Activated T-cell treated with anti-CD3 and anti-CD28 coated beads for 4 hours (primary cell): ENCODE measurements at places on chromosomes 7 and 10.

- no peak for DNase-seq
Measured at GRCh38 chr10:84537447-84537931, 209.1 kb downstream of the CCSER2 start.

DNA sequence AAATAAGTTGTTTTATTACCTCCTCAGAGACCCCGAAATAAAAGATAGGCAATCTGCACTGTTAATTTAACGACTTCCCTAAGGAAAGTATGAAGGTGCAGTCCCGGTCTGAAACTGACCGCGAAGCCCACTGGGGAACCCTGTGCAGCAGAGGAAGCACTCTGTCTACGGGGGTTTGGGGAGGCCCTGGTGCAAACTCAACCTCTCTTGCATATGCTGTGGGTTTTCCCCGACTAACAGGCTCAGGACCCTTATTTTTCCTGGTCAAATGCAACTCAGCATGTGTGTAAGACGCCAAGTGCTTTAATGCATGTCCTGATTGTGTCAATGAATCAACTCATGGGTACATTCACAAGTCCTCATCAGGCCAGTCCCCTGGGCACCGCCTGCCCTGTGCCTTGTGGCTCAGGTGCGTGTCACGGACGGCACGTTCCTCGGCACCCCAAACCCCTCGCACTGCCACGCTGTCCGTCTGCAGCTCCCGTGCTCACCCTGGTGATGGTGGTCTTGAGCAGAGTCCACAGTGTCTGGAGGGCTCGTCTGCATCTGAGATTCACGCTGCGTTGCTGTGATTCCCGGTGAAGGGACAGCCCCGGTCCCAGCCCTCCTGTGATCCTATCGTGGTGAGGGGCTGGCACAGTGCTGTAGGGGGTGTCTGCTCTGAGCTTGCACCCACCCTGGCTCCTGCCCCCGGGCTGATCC, 33.8 kb downstream of the JAKMIP3 start:
- DNase-seq: no peak

DNA sequence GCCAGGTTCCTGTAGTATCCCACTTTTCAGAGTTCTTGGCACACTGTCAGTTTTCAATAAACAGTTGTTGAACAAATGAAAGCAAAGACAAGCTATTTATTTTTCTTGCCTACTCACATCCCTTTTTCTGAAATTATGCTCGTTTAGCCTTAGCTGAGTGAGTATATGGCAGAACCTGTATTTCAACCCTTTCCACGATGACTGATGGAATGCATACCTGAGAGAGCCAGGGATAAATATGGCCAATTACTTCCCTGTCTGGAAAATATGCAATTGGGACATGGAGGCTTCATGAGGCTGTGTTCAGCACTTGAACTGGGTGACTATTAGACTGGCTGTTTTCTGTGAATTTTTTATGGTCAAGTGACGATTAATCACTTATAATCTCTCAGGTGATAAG, 144.5 kb upstream of the POT1 start:
- no peak for DNase-seq

- DNase-seq: no peak
Measured at GRCh38 chr10:58887474-58887873, 289.0 kb upstream of the PHYHIPL start.

DNA sequence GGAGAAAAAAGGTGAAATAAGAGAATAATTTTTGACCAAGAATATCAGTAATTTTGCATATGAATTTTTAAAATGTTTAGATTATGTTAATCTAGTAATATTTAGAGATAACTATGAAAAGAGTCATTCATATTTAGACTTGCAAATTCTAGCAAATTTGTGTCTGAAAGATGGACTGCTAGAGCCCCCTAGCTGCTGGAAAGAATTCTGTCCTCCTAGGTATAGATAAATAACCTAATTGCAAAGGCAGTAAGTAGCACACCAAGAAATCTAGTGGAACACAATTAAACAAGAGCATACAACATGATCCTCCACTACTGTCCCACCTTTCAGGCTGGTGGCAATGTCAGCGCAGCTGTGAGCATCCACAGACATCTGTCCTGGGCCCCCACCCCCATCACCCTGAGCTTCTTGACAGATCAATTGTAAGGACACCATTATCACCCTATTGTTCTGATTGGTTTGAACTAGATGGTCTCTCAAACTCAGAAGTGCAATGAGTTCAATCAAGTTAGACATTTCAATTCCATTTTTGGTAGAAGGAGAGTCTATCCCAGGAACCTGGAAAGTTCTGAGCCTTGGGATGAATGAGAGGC, 15.0 kb upstream of the GFRA1 start:
- no peak for DNase-seq

- no peak for DNase-seq
Measured at GRCh38 chr10:43404704-43405084, 4.3 kb downstream of the HNRNPF start.

DNA sequence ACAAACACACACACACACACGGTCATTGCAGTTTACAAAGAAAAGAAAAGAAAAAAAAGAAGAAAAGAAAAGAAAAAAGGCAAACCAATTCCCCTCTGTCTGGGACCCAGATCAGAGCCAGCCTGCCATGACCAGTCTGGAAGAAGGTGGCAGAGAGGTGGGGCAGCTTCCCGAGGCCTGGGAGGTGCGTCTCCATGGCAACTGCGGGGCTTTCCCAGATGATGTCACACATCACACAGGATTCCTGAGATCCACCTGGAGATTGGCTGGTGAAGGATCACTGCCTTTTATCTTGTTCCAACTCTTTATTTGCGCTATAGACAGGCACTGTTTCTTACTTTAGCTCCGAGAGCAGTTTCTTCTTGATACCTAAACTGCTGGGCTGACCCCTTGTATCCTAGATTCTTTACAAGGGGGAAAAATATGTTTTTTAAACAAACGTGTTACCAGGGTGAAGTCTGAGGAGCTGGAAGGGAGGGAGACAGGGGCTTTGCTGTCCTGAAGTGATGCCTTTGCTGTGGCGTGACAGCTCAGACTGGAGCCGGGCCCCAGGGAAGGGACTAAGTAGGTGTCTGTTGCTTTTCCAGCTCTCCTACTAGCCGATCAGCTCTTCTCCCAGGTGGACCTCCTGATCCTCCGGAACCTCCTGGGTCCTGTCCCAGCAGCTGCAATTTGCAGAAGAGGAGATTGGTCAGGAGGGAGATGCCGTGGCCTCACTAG, 298.5 kb downstream of the KLF6 start:
- no peak for DNase-seq

GRCh38 chr7:111486472-111487142, 75.7 kb downstream of the IMMP2L start:
- DNase-seq: no peak

DNA sequence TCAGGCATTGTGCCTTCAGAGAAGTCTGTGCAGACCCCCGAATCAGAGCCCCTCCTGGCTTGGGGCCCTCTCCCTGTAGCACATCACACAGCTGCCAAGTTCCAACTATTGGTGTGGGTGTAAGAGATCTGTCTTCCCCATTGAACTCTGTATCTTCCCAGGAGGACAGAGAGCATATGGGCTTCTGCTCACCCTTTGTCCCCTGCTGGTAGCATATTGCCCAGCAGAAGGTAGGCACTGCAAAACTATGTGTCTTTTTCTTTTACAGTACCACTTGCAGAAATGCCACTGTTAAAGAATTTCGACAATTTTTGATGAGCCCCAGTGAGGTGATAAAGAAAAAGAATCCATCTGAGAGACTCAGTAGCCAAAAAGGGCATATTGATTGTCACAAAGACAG, 59.6 kb downstream of the NPY start:
- no peak for DNase-seq

- DNase-seq: no peak
Measured at GRCh38 chr7:30159698-30160143, 24.9 kb downstream of the MTURN start.

GRCh38 chr10:15748126-15748525, 28.4 kb upstream of the ITGA8 start:
- no peak for DNase-seq

DNA sequence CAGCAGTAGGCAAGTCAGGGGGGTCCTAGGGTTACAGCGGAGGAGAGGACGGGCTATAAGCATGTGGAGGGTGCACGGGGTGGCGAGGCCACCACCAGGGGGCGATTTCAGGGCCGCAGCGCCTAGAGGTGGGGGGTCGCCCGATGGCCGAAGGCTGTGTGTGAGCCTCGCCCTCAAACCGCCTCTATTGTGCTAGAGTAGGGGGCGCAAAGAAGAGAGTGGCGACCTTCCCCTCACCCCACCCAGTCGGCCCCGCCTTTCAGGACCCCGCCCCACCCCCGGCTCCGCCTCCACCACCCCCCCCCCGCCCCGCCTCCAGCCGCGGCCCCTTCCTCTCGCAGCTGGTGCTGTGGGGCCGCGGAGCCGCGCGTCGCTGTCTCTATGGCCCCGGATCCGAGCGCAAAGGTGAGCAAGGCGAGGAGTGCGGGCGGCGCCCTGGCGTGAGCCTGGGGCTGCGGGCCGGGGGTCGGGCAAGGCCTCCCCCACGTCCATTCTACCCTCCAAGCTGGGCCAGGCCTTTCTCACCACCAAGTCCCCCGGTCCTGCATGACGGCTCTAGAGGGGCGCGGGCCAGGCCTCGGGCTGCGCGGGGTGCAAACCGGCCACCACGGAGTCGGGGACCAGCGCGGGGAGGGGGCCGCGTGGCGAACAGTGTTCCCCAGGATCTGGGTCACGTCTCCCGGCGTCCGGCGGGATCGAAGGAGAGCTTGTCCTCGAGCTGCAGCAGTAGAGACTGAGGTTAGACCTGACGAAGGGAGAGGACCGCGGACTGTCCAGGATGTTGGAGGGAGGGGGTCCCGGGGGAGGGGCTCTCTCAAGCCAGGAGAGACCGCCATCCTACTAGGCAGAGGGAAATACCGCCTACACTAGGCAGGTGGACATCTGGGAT, at the start of gene SEMA4G:
Gene SEMA4G, plus strand, starts transcription at position 318 of the 889 bp plus-strand sequence. CDS start 3,409 bp downstream, outside the sequence.
- peak; percentile 17 for DNase-seq

GRCh38 chr7:28408960-28409715, 3.2 kb upstream of the CREB5 start:
- DNase-seq: peak; percentile 75

GRCh38 chr10:87927091-87927490, 63.7 kb downstream of the PTEN start:
- DNase-seq: no peak

- no peak for DNase-seq
Measured at GRCh38 chr7:110573862-110574528, 516.9 kb upstream of the LRRN3 start.
